Smooth muscle cell of the pulmonary artery (primary cell): ENCODE measurements at places on chromosomes 3 and 15. TPM values are rescaled to one million over a fixed set of nuclear protein-coding genes. Genes with fewer than 3 reads are reported as not detected.

Gene HGD
- total RNA-seq: 0.40 and 1.3 TPM in 2 replicates

Gene CCDC39
- total RNA-seq: not detected in 2 replicates

Gene SNRK
- 15.9 and 17.1 TPM in 2 replicates for total RNA-seq

Gene SIDT1
- 0.20 TPM in 1 of 2 replicates, not detected in the other for total RNA-seq

Gene TTLL13
- total RNA-seq: 0.07 TPM in 1 of 2 replicates, not detected in the other

Gene CCR9
- total RNA-seq: not detected in 2 replicates

Gene C3orf49
- not detected in 2 replicates for total RNA-seq

Gene TMEM108
- total RNA-seq: 0.20 TPM in 1 of 2 replicates, not detected in the other

Gene GOLGA6L7
- not detected in 2 replicates for total RNA-seq

Gene DNAH1
- 4.2 and 5.5 TPM in 2 replicates for total RNA-seq

Gene FANCD2OS
- total RNA-seq: not detected in 2 replicates

Gene TMCO5A
- not detected in 2 replicates for total RNA-seq

Gene UPK1B
- total RNA-seq: 0.17 and 0.98 TPM in 2 replicates

Gene CXCR6
- not detected in 2 replicates for total RNA-seq

Gene PCOLCE2
- total RNA-seq: 192 and 258 TPM in 2 replicates

Gene PAK6
- 0.13 TPM in 2 replicates for total RNA-seq

Gene LMAN1L
- total RNA-seq: 0.26 TPM in 1 of 2 replicates, not detected in the other

Gene SLC15A2
- 0.26 and 0.30 TPM in 2 replicates for total RNA-seq
